ENCODE measurements at places on chromosomes 7 and 10. TPM values are rescaled to one million over a fixed set of nuclear protein-coding genes. Genes with fewer than 3 reads are reported as not detected.

DNA sequence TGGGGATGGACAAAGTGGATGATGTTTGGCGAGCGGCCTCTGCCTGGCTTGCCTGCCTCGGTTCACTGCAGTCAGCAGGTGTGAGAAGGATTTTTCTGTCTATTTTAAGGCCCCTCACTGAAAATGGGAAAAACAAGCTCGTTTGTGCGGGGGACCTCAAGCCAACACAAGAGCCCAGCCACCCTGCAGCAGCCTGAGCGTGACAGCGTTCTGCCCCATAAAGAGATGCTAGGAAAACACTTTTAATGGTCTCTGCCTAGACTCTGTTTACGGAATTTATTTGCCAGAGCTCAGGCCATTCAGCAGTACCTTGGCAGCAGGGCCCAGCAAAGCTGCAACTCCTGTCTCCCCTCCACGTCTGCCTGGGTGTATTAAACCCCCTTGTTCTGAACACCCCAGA is 131.7 kb downstream of the GRK5 start:
- DNase-seq: no peak

Gene NPSR1
- total RNA-seq: not detected

GRCh38 chr10:62723375-62723774 is 81.1 kb upstream of the ADO start:
- DNase-seq: no peak

Gene MRLN
- total RNA-seq: not detected

DNA sequence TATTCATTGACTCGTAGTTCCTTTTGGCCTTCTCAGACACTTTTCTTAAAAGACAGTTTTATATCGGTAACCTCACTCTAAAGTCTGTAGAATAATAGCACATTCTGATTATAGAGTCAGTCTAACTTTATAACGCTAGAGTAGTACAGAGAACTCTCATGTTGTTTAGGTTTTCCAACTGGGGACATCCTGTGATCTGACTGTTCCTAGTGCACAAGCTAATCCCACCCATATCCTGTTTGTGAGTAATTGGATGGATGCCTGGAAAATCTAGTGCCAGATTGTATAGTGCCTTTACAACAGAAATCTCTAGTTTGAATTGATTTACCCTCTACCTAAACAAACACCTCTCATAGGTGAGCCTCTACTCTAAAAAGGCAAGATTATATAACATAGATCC is 107.4 kb downstream of the ZEB1 start:
- DNase-seq: no peak

- DNase-seq: no peak
Measured at GRCh38 chr7:116041615-116042014, 11.1 kb upstream of the TFEC start.

Gene NPFFR1
- total RNA-seq: not detected

DNA sequence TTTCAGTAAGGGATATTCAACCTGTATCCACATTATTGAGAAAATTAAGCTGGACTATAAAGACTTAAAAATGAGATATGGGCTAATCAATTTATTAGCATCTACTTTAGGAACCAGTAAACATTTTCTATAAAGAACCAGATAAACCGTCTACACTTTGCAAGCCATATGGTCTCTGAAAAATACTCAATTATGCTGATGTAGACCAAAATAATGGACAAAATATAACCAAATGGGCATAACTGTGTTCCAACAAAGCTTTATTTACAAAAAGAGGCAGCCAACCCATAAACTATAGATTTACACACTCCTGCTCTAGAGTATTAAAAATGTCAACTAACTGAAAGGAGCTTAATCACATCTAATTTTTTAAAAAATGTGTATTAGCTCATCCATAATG is 42.3 kb downstream of the TNPO3 start:
- DNase-seq: no peak
